ENCODE measurements at places on chromosomes 6 and 20.

GRCh38 chr6:122791310-122791679 lies 2.2 kb downstream of the SMPDL3A start:
- no peak for DNase-seq

DNA sequence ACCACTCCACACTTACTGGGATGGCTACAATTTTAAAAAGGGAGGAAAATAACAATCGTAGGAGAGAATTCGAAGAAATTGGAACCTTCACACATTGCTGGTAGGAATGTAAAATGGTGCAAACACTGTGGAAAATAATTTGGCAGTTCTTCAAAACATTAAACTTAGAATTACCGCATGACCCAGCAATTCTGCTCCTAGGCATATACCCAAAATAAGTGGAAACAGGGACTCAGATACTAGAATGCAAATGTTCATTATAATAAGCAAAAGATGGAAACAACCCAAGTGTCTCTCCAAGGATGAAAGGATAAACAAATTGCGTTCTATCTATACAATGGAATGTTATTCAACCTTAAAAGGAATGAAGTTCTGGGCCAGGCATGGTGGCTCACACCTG lies 245.5 kb upstream of the TAB2 start:
- DNase-seq, result no peak

GRCh38 chr6:134147034-134147533 lies 94.7 kb upstream of the SLC2A12 start:
- no peak for DNase-seq

- peak; percentile 69 for DNase-seq
These were observed 48.4 kb downstream of the CEP43 start for GRCh38 chr6:167047554-167047953.

DNA sequence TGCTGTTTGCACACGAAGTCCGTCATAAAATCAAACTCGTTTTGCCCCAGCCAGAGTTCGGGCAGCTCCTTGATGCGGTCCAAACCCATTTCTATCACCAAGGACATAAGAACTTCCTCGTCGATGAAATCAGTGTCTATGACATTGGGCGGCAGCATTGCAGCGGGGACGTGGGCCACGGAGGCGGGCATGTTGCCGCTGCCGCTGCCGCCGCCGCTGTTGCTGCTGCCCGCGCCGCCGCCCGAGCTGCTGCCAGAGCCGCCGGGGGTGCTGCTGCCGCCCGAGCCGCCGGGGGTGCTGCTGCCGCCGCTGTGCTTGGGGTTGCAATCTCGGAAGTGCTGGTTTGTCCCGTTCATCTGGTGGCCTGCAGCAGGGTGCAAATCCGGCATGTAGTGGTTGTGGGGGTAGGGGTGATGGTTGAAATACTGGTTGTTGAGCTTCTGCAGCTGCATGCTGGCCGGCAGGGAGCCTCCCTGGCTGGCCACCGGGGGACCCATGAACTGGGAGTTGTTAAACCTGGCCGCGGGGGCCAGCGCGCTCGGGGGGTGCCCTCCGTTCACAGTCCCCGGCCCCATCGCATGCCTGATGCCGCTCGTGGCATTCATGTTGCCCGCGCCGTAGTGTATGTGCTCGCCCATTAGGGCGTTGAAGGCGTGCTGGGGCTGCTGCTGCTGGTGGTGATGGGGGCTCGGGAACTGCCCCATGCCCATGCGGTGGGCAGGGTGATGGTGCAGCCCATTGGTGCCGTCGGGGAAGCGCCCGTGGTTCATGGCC lies 1.1 kb downstream of the CITED2 start:
- DNase-seq, result peak; percentile 22

DNA sequence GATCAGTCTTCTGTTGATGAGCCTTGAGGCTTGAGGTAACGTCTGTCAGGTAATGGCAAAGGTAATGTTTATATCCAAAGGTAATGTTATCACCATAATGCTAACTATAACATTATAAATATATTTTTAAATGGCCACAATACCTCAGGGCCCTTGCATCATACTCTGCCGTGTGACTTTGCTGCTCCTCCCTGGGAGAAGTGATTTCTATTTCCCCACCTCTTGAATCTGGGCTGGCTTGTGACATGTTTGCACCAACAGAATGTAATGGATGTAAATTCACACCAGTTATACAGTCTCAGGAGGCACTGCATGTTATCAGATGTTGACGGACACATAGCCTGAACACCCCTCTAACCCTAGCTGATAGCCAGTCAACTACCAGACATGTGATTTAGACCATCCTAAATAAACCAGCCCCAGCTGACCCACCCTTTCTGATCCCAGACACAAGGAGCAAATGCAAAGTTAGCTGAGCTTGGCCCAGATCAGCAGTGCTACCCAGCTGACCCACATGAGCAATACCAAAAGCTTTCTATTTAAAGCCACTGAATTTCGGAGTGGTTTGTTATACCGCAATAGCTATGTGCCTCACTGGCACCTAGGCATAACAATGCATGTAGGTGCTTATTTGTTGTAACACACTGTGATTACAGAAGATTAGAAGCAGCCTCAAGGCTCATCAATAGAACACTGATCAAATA lies 93.8 kb upstream of the SIRPA start:
- no peak for DNase-seq

- DNase-seq, result no peak
These were observed 24.7 kb upstream of the GFOD1 start for GRCh38 chr6:13511913-13512717.

DNA sequence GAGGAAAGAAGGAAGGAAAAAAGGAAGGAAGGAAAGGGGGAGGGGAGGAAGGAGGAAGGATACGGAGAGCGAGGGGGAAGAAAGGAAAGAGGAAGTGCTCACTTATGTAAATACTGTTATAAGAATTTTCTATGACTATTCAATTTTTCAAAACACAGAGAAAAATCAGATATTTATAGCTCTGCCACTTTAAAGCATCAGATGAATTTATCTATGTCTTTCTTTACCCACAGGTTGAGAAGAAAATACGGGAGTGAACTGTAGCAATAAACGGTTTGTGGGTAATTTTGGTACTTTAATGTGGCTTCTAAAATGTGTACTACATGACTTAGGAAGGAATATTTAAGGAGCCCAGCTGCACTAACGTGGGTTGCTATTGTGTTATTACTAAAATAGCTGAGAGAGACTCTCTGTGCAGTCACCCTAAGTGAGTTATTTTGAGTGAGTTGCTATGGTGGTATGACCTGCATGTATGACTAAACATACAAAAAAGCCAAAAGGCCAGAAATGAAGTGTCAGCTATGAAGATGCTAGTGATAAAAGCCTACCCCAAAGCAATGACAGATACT lies 225.5 kb downstream of the SOD2 start:
- no peak for DNase-seq

- no peak for DNase-seq
These were observed 10.7 kb upstream of the PLEKHG1 start for GRCh38 chr6:150588888-150589499.

GRCh38 chr6:43269273-43270007 lies 26.2 kb downstream of the TTBK1 start:
- DNase-seq, result no peak

DNA sequence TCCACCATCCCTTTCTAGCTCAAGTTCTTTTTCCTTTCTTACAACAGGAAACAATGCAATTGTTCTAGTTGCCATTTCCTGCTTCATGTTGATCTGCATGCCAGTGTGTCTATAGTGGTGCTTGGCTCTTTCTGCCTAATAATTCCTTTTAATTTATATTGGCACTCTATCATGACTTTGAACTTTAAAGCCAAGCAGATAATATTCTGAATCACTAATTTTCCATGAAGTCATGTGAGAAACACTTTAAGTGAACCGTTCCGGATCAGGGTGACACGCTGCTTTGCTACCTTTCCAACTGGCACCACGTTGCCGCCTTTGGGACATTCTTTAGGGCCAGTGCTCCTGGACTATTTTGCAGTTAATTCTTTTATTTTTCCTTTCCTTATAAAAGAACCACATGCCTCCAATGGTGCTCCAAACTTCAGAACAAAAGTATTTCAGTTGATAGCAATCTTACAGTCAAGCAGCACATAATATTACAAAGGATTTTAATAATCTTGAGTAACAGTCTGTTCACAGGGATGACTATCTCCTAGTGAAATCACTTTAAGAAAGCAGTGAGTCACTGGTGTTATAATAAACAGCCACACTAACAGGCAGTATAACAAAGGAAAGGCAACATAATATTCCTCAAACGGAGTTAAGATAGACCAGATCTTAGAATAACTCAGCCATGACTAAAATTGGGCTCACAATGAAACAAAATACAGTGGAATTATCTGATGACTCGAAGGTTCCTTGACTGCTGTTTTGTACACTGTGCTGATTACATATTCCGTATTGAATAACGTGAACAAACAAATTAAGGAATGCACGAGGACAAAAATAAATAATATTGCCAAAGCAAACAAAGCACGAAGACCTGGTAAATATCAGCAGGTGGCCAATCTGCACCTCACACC lies 19.0 kb upstream of the BLOC1S5 start:
- no peak for DNase-seq

DNA sequence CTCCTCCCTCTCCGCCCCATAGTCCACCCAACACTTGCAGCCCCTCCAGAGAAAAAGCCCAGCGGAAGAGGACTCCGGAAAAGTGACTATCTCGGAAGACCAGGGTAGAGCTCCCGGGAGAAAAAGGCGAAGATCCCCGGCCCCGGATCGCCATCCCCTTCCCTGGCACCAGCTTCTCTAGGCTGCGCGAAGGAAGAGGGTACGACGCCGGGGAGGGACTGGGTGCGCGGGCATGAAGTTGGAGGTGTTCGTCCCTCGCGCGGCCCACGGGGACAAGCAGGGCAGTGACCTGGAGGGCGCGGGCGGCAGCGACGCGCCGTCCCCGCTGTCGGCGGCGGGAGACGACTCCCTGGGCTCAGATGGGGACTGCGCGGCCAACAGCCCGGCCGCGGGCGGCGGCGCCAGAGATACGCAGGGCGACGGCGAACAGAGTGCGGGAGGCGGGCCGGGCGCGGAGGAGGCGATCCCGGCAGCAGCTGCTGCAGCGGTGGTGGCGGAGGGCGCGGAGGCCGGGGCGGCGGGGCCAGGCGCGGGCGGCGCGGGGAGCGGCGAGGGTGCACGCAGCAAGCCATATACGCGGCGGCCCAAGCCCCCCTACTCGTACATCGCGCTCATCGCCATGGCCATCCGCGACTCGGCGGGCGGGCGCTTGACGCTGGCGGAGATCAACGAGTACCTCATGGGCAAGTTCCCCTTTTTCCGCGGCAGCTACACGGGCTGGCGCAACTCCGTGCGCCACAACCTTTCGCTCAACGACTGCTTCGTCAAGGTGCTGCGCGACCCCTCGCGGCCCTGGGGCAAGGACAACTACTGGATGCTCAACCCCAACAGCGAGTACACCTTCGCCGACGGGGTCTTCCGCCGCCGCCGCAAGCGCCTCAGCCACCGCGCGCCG lies 822 bp downstream of the FOXQ1 start:
- no peak for DNase-seq
